ENCODE measurements at places on chromosomes 1 and 21.

DNA sequence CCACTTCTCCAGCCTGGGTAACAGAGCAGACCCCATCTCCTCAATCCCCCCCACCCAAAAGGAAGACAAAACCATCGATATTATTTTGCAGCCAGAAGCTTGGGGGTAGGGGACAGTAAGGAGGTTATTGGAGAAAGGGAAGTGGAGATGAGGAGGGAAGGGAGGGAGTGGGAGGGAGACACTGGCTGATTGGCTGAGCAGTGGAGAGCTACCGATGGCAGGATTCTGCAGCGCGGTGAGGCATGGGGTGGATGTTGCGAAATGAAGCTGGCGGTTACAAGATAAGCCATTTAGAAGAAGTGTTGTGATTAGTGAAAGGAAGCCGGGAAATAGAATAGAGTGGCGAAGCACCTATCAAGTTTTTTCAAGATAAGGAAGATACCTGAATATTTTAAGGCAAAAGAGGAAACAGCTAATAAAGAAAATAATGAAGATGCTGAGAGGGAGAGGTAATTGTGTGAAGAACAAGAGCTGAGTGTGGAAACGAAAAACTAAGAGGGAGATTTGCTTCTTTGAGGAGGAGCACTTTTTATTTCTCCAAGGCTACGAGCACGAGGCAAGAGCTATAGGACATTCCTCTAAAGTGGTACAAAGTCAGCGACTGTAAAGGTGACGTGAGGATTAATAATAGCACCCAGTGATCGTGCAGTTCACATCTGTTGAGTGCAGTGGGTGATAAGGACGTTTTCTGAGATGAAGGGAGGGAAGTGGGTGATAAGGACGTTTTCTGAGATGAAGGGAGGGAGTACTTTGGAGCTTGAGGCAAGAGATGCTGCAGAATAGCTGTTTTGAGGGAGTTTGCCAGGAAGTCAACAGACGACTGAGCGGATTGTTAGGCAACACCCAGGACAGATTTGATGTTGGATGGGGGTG is 103.2 kb upstream of the KIF26B start:
- no peak for DNase-seq

DNA sequence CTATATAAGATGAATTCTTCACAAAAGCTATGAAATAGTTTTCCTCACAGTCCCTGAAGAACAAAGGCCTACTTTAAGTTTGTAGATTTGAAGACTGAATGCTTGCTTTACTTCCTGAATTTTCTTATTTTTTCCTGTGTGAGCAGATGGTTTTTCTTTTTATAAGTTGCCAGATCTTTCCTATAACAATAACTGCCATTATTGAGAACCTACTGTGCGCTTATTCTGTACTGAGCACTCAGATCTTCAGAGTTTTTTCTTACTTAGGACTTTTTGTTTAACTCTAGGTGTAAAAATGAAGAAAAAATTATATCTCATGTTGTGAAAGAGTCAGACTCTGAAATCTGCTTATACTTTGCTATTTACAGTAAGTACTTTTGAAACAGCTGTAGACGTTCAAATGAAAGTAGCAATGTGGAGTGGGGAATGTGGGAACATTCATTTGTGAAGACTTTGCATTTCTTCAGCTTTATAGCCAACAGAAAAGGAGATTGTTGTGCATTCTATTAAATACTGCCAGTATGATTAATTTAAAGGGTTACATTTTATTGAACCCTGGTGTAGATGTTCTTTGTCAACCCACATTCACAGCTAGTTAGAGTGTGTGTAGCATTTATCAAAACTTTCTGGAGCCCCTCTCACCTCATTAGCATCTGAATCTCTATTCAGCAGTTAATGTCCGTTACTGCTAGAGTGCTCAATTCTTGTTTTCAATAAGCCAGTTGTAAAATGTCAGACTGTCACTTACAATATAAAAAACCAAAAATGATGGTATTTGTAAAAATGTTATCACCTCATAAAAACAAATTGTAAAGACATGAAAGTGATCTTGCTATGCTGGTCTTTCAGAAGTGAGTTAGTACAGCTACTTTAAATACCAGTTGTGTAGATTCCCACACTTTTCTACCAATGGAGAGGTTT is 29.0 kb downstream of the NFIA start:
- no peak for DNase-seq

- DNase-seq: no peak
Observed at GRCh38 chr1:39908534-39908933, 6.8 kb upstream of the MYCL start.

DNA sequence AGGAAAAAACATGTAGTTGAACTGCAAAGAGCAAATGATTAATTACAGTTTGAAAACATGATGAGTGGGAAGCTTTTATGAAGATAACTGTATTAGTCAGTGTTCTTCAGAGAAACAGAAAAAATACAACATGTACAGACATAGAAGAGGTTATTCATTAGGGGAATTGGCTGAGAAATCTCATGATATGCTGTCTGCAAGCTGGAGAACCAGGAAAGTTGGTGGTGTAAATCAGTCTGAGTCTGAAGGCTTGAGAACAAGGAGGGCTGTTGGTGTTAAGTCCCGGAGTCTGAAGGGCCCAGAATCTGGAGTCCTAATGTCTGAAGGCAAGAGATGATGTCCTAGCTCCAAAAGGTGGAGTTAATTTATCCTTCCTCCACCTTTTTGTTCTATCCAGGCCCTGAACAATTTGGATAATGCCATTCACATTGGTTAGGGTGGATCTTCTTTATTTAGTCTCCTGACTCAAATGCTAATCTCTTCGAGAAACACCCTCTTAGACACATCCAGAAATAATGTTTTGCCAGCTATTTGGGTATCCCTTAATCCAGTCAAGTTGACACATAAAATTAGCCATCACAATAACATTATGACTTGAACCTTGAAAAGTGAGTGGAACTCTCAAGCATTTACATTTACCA is 672.9 kb upstream of the PTBP2 start:
- no peak for DNase-seq

DNA sequence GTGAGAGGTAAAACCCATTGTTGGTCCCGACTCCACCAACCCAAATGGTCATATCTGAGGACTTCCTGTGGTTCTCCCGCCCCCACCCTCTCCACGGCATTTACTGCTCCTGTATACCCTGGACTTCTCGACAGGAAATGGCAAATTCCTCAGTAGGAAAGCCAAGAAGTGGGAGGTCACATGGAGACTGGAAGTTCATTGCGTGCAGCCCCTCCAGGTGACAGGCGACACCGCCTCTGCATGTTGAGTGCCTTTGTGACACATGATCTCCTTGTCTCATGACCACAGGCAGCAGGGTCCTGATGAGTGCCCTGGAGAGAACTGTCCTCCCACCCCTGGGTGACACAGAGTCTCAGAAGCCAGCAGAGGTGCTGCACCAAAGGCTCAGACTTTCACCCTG is 24.2 kb downstream of the ERG start:
- no peak for DNase-seq

GRCh38 chr1:7470904-7471638 is 300.0 kb upstream of the VAMP3 start:
- DNase-seq: peak; percentile 99

DNA sequence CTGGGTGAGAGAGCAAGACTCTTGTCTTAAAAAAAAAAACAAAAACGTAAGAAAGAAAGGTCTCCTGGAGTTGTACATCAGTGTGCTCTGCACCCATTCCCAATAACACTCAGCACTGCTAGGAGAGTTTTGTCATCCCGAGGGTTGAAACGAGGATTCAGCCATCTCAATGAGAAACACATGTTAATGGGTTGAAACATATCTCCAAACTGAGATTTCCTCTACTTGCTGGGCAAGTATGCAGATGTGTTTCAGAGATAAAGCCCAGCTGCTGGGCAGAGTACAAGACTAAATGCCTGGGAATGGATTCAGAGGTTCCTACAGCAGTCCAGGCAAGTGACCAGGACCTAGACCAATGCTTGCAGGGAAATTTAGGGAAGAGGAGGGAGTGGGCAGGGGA is 2.6 kb upstream of the MFN2 start:
- DNase-seq: no peak

DNA sequence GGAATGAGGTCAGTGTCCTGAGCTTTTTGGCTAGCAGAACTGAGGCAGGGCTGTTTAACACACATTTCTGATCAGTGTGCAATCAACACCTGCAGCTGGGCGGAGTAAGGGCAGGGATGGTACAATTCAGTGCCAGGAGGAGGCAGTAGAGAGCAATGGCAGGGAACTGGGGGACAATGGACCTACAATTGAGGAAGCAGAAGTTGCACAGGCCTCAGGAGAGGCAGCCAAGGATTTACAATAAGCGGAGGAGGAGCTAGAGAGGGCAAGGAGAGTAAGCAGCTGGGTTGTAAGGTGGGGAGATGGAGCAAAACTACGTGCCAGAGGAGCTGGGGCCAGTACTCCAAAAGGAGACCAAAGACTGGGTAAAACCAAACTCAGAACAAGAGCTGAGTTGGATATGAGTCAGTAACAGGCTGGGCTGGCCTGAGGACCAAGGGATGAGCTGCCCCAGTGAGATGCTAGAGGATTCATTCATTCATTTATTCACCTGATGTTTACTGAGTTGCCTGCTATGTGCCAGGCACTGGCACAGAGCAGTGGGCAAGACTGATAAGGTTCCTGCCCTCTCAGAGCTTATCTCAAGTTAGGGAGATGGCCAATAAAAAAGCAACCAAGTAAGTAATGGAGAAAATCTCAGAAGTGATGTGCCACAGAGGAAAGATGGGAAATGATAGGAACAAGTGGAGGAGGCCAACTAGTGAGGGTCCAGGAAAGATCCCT is 10.4 kb upstream of the GALE start:
- no peak for DNase-seq

- no peak for DNase-seq
Observed at GRCh38 chr1:68280286-68280685, 48.0 kb upstream of the WLS start.

GRCh38 chr1:179120736-179121135 is 38.9 kb downstream of the TOR3A start:
- no peak for DNase-seq

DNA sequence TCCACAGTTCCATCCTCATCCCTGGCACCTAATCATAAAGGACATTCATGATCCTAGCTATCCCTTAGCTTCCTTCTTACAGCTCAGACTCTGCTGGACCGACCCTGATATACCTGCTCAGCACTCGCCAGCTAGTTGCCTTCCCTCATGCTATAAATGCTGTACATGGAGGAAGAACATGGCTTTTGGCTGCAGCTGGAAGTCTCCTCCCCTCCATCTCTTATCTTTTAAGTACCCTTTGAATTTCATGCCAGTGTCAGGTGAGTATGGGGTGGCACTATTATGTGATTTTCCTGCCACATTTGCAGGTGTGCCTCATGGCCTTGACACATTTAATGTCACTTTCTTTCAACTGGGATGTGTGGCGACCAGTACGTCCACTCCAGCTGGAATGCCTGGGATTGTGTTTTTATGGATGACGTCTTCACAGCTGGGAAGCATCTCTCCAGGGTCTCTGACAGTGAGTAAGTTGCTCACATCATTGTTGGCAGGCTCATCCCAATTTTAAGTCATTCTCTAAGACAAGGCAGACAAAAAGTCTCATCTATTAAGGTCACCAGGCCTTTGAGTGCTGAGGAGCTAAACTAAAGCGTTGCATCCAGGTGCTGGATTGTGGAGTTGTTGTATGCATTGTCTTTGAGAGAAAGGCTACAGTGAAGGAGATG is 43.4 kb downstream of the RUNX1 start:
- DNase-seq: no peak

- peak; percentile 52 for DNase-seq
Observed at GRCh38 chr1:212557739-212558692, 50.5 kb upstream of the ATF3 start.

DNA sequence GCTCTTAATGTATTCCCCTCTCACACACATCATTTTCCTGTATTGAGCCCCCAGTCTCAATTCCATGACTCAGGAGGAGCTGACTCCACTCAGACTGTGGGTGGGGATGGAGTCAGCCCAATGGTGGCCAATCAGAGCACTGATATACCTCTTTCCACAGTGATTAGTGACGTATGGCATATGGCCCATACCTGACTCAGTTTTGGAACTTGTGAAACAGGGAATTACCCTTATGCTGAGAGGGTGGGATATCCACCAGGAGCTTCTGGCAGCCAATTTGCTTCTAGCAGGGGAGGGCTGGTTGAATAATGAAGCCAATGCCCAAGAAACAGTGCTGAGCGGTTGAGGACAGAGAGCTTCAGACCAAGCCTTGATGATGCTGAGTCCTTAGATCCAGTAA is 86.4 kb upstream of the SPATA6 start:
- DNase-seq: no peak

DNA sequence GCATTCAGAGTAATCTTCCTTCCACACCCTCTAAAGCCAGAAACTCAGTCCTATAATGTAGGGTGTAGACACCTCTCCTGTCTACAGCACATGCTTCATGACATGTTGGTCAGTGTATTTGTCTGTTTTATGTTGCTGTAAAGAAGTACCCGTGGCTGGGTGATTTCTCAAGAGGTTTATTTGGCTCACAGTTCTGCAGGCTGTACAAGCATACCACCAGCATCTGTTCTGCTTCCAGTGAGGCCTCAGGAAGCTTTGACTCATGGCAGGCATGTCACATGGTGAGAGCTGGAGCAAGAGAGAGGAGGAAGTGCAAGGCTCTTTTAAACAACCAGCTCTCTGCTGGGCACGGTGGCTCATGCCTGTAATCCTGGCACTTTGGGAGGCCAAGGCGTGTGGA is 12.1 kb downstream of the PLOD1 start:
- no peak for DNase-seq

- DNase-seq: no peak
Observed at GRCh38 chr1:164891615-164892014, 332.6 kb downstream of the PBX1 start.

DNA sequence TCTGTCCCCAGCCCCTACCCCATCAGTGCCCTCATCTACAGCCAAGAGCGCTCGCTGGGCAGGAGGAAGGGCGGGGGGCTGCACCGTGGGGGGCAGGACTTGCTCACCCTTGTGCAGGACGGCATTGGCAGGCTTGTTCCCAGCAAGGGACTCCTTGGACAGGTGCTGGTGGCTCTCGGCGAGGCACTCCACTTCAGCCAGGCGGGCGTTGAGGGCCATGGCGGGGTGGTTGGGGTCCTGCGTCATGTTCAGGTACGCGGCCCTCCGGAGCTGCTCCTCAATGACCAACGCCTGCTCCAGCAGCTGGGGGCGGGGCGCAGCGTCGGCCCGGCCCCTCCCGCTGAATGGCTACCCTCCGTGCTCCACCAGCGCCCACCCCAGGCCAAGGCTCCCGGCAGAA is 64.0 kb downstream of the KCNAB2 start:
- DNase-seq: no peak

Measured in ELR (cell line).